Hepatocyte (in vitro differentiated cells): ENCODE measurements at places on chromosomes 7 and 10.

GRCh38 chr7:24442170-24442777 lies 131.0 kb upstream of the PALS2 start:
- DNase-seq = no peak

DNA sequence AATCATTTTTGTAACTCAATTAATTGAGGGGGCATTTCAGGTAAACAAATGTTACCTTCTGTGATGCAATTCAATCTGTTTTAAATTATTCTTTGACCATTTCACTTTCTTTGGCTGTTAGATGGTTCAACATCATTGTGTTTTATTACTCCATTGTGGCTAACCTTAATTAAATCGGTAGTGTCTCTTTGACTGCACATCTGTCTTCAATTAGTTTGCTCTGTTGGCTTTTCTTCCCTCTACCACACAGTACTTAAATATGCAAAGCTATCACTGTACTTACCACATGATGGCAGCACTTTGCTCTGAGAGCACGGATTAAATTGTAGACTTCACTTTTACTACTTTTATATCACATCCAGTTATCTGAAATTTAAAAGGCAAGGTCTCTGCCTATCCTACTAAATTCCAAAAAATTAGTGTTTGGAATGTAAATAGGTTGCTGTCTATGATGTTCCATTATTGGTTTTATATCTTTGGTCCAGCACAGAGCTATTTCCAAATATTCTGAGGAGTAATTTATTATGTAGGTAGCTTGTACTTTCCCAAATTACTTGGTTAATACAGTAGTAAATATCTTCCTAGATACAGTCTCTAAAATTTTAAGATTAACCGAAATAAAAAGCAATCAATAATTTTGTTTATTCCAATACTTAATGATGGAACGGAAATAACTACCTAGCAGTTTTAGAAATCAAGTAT lies 352.0 kb downstream of the PCLO start:
- peak; percentile 61 for DNase-seq

DNA sequence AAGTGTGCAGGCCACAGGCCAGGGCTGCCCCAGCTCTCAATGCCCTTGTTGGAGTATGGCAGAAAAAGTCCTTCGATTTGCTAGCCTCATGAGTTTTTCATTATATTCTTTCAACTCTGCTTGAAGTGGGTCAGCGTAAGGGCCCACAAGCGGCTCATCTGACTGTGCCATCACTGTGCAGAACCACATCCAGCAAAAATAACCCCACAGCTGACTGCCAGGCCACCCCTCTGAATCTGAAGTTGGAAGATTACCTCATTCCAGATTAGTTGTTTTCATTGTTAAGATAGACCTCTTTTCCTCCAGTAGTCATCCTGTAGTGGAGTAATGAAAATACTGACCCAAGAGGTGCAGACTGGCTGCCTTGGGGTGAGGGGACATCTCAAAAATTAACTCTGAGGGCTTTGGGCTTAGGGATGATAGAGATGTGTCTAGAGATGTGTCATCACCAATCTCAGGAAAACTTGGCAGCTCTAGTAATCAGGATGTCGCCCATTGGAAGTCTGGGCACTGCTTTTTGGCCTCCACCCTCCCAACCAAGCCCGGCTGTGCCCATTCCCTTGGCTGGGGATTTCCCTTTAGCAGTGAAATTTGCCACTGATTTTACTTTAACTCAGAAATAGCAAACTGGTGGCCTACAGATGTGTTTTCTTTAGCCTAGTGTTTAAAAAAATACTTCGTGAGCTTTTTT lies 164.3 kb downstream of the LCOR start:
- DNase-seq = no peak

- DNase-seq = no peak
Observed at GRCh38 chr7:53151496-53151895, 116.1 kb downstream of the POM121L12 start.

GRCh38 chr7:131355917-131356777 lies 28.5 kb downstream of the MKLN1 start:
- peak; percentile 10 for DNase-seq

GRCh38 chr10:69486922-69487730 lies 35.9 kb downstream of the TSPAN15 start:
- DNase-seq = no peak

GRCh38 chr10:14583252-14583651 lies 191.4 kb downstream of the FAM107B start:
- DNase-seq = no peak

DNA sequence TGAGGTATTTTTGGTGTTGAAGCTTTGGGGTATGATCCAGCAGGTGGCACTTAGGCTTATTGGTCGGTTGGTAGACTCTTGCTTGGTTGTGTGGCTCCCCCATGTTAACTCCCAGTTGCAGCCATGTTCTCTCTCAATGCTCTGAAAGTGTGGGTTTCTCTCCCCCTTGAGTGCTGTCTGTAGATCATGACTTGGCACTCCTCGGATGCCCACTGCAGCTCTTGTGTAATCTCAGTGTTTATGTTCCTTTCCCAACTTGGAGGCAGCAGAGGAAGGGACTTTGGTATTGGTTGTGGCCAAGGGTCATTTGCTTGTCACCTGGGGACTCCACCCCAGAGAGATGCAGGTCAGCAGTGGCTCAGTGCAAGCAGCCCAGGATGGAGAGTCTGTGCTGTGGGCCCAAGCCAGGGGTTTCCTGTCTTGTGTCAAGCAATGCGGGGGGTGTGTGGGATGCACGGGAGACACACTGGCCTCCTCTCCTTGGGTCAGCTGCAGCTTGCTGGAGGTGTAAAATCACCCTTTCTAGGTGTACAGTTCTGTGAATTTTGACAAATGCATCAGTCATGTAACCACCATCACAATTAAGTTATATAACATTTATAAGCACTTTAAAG lies 36.9 kb downstream of the PIK3CG start:
- DNase-seq = no peak

- DNase-seq = peak; percentile 96
Observed at GRCh38 chr7:28408960-28409715, 3.2 kb upstream of the CREB5 start.

GRCh38 chr10:31584098-31584631 lies 265.1 kb downstream of the ZEB1 start:
- DNase-seq = no peak

DNA sequence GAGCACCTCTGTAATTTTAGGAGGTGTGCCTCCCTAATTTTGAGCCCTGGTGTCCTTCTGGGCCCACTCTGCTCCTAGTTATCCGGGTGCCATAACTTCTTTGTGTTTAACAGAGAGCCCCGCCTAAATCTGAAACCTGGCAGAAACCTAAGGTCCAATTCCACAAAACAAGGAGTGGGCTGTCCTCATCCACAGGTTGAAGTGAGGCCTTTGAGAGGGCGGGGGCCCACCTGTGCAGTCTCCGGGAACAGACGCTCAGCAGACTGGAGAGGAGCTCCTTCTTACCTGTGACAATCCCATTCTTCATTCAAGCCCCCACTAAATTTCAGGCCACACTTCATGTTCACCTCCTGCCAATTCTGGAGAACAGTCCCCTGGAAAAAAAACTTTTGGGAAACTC lies 10.9 kb downstream of the TMEM72 start:
- no peak for DNase-seq

GRCh38 chr7:25118048-25118753 lies 6.9 kb downstream of the CYCS start:
- DNase-seq = no peak

GRCh38 chr7:4549681-4550080 lies 132.4 kb upstream of the FOXK1 start:
- no peak for DNase-seq
